ENCODE measurements at places on chromosomes 4 and X.
A peak's percentile ranks its signal among the peaks of the same experiment; 100 is the strongest.

- peak; percentile 38 for DNase-seq
These were observed 20.2 kb downstream of the WDR1 start for GRCh38 chr4:10096201-10096977.

DNA sequence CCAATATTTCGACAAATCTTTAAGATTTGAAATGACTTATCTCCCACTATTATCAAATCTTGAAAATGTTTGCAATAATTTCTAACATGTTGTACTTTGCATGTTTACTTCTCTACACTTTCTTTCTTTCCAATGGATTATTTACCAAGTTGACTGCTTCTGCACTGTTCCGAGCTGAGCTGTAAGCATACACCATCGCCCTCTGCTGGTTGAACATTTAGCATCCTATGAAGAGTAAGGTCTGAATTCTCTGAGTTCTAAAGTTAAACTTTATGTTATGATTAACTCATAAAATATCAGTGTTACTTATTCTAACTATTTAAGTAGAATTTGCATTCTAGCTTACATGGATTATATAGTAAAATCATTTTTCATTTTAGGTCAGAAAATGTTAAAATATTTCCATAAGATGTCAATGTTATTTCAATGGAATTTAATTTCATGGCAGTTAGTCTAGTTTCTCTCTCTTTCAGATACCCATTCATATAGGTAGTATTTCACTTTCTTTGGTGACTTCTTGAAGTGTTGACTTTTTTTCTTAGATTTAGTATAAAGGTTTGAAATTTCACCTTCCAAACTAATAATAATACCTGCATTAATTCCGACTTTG is 137.4 kb downstream of the DKK2 start:
- no peak for DNase-seq

- DNase-seq = no peak
These were observed 4.1 kb downstream of the FOXP3 start for GRCh38 chrX:49260221-49260985.

DNA sequence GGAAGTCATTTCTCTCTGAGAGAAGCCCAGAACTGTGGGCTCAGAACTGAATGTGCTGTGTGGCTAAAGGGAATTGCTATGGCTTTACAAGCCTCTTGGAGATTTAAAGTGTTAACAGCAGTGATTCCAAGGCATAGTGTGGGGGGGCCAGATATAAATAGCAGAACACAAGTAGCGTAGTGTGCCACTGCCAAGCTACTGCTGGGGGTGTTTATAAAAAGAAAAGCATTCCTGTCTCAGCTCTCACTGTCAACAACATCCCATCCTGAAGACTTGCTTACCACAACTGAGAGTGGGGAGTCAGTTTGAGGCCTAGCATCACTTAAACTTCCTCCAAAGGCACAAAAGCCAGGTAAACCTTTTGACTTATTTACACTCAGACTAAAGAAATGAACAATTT is at the start of gene ART3:
Gene ART3 (plus strand): TSS at position 242 of the 400 bp plus-strand sequence. CDS start 1,181 bp downstream, outside the sequence.
- no peak for DNase-seq

DNA sequence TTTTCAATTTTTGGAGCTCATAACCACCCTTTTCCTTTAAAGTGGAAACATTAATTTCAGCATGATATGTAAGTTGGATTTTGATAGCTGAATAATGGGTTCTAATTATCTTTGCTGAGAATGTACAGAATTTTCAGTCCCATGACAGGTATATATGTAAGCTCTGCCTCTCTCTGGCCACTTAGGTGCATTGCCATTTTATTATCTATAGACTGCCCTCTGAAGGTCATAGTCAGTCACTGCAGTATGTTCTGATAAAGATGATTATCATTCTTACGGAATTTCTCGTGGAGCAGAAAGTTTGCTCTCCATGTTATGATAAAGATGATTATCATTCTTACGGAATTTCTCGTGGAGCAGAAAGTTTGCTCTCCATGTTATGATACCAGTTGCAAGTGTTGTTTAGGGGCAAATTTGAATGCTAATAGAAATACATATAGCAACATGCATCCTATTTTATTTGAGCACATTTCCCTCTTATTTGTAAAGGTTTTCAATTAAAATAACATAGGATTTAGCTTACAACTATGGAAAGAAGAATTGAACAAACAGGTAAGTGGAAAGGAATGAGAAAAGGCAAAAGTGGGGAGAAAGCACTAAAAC is 10.4 kb downstream of the AFP start:
- DNase-seq = no peak

DNA sequence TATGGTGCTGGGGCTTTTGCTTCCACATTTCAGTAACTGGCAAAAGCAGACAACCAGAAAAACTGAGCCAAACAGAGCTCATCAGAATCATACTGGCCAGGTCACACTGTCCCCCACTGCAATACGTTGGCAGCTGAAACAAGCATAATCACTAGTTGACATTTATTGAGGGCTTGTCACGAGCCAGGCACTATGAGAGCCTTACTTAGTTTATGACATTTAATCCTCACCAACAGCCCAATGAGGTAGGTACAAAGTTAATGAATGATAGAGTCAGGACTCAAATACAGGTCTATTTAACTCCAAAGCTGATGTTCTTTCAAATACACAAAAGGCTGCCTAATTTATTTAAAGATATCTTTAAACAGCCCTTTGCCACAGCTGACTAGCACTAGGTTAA is 174.0 kb upstream of the MBNL3 start:
- no peak for DNase-seq

GRCh38 chrX:6299724-6300123 is 71.1 kb upstream of the NLGN4X start:
- no peak for DNase-seq

GRCh38 chr4:65023883-65024670 is 614.8 kb upstream of the TECRL start:
- no peak for DNase-seq

- no peak for DNase-seq
These were observed 23.2 kb downstream of the EFNB1 start for GRCh38 chrX:68852046-68852445.

- no peak for DNase-seq
These were observed 12.6 kb downstream of the GRIPAP1 start for GRCh38 chrX:48989483-48989882.

DNA sequence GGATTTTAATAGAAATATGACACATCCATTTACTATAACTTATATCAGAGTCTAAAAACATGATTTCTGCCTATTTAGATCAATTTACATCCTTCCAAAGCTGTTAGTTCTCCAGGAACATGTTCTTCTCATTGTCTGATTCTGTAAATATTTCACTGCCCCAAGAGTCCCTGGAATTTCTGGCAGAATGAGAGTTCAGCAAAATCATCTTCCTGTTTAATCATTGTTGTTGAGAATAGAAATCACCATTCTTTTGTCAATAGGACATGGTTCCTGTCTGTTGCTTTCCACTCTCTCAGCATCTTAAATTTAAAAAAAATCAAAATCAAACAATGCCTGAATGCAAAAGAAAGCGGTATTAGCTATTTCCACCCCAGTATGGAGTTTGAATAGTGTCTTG is 172.8 kb upstream of the FRMPD4 start:
- no peak for DNase-seq

DNA sequence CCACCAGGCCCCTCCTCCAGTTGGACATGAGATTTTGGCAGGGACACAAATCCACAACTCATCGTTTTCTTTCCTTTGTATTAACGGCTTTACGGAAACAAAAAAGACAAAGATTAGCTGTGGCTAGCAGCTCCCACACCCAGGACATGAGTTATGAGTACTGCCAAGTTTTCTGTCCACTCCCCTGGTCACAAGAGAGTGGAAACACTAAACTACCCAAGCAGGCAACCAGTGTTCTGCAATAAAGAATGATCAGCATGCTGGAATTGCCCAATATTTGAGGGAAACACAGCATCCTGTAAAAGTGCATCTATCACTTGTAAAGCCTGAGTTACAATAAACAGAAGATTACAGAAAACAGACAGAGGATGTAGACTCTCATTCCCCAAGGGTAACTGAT is 358.4 kb downstream of the NLGN4X start:
- DNase-seq = no peak

- DNase-seq = no peak
These were observed 47.4 kb downstream of the REPS2 start for GRCh38 chrX:16993791-16994318.

- no peak for DNase-seq
These were observed 106.2 kb upstream of the AFAP1 start for GRCh38 chr4:8045909-8046308.

DNA sequence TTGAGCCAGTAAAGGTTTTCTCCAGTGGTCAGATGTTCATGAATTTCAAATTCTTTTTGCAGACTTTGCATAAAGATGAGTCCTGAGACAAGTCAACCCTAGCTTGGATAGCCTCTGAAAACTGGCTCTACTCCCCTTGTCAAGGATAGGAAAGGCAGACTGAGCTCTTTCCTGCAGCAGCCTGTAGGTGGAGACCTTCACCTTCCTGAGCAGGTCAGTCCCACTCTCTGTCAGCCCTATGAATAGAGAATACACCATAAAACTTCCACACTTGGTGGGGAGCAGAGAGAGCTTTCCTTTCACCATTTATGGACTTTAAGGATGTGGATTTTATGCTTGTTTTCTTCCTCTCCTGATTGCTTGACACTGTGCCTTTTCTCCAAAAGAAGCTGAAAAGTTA is 41.9 kb downstream of the PCDH19 start:
- DNase-seq = no peak

GRCh38 chrX:66731398-66731797 is 92.5 kb upstream of the EDA2R start:
- no peak for DNase-seq

DNA sequence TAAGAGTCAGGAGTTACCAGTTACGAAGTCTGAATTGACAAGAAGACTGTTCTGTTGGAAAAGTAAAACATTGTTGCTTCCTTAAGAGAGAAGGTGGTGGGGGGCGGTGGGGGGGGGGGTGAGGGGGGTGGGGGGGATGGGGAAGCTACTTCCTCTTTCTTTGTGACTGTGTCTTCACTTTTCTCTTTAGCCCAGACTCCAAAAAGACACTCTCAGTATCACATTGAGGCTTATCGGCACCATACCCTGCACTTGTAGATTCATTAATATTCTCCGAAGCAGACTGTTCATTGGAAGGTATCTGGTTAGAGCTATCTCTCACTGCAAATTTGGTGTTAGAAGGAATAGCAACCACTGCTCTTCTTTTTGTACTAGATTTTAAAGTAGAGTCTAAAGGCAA is 94.5 kb upstream of the IL13RA1 start:
- no peak for DNase-seq

DNA sequence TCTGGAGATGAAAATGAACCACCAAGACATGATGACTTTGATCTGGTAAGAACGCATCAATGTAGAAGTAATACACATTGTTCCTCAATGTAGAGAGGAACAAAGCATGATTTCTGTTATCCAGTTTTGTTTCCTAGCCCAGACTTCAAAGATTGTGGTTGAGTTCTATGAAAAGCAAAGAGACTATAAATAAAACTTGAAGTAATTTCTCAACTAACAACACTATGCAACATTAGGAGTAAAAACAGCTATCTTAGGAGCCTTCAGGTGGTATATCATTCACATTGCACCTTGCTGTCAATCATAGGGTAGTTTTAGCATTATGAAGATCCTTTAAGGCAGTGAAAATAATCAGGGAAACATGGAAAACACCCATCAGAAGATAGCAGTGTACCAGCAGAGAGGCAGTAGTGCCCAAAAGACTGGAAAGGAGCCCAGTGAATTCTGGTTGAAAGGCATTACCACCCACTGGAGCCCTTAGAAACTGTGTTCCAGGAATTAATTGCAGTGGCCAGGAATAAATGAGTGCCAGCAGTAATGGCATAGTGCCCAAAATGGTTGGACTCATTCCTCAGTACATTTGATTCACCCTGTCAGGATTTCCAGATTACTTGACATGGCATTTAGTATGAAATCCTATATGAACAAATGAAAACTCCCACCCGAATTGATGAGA is 300.7 kb upstream of the CXXC4 start:
- no peak for DNase-seq

DNA sequence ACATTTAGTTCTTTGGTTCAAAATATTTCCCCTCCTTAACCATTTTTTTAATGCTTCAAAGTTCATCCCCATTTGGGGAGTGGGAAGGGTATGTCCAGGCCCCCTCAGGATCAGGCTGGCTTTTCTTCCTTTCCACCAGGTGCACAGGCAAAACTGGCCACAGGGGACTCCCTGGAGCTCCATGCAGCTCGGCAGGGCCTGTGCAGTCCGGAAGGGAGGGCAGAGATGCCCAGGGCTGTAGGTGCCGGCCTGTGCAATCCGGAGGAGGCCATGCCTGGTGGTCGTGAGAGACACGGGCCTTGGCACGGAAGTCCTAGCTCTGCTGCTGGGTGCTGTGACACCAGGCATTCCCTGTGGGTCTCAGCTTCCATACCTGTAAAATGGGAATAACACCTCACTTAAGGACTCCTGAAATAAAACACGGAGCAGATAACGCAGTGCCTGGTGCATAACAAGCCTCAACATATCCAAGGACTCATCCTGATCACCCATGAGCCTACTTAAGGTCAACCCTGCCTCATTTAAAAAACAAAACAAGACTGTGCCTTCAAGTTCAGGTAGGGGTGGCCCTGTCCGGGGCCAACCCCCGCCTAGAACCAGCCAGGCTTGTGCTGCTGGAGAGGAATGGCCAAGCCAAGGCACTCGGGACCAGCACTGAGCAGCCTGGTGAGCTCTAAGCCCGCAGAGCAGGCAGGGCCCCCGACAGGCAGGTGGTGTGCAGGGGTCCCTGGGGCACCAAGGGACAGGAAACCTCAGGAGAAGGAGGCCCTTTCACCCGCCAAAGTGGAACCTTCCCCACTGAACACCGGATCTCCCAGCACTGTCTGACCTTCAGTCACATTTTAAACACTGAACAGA is 21.2 kb upstream of the CYP4V2 start:
- DNase-seq = no peak

- DNase-seq = no peak
These were observed 5.3 kb upstream of the OTC start for GRCh38 chrX:38347136-38347535.

GRCh38 chr4:156963419-156963818 is 8.2 kb downstream of the PDGFC start:
- no peak for DNase-seq

GRCh38 chrX:153825042-153825441 is 5.3 kb downstream of the PDZD4 start:
- DNase-seq = no peak

GRCh38 chrX:151825925-151826485 is 86.7 kb upstream of the MAGEA4 start:
- no peak for DNase-seq

GRCh38 chr4:162891788-162892707 is 274.6 kb downstream of the NAF1 start:
- no peak for DNase-seq

DNA sequence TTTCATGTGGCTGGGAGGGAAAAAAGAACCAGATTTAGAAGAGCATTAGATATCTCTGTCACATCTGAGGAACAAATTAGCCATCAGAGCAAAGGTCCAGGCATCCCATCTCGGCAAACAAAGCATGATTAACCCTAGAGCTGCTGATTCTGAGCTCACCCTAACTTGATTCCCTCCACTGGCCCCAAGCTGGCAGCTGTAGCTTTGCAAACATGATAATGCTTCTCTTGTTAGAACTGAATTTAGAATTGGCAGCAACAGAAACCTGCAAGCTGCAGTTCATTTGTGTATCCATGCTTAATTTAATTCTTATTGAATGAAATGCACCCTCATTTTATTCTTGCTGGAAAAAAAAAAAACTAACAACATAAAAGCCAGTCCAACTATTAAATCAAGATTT is 289.2 kb downstream of the IL1RAPL1 start:
- no peak for DNase-seq

Measured in T-helper 17 cell (primary cell).